ENCODE measurements at places on chromosomes 2 and 18.

DNA sequence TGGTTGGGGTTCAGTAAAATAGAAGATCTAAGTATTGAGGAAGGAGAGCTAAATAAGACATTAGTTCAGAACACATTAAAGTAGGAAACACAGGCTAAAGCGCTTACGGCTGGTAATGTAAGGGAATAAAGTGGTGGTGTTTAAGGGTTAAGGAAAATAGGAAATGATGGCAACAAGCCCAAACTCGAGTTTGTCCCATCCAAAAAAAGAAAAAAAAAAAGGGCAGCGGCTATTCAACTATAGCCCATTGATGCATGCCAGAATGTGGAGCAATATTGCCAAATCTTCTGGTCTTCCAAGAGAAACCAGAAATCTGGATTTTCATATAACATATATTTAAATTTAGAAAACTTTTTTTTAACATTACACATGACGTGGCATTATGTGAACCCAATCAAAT lies 161.0 kb downstream of the ARHGAP15 start:
- no peak for DNase-seq

DNA sequence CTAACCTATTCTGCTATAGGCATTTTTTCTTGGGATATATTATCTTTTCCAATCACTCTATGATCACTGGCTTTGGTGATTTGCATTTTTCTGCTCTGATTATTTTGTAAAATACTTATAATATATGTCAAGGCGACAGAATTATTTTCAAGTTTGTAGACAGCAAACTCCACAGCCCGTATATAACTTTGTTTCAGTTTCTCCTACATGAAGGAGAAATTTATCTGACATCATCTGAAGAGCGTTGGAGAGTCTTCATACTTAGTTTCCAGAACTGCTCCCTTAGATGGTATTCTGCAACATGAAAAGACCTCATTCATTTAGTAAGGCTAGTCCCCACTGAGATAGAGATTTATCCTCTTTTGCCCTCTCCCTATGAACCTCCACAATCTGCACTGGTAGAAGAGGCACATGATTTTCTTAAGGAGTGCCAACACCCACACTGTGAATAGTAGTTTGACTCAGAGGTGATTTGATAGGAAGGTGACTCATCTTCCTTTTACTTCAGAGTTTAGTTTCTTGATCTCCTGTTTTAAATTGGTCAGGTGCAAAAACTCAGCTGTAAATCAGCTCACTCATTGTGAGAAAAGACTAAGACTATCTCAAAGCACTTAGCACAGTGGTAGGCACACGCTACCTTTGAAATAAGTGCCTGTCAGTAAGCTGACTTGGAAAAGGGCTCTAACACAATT lies 1848.6 kb upstream of the CELF4 start:
- DNase-seq: no peak

DNA sequence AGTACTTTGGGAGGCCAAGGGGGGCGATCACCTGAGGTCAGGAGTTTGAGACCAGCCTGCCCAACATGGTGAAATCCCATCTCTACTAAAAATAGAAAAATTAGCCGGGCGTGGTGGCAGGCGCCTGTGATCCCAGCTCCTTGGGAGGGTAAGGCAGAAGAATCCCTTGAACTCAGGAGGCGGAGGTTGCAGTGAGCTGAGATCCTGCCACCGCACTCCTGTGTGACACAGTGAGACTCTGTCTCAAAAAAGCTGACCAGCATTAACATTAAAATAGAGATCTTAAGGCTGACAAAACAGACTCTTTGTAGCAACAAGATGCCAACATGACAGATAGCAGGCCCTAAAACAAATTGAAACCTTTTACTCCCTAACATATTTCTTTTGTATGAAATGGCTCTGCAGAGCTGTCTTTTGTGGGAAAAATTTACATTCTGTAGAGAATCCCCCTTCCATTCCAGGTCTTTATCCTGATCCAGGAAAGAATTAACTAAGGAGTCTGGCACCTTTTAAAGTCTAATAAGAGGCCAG lies 213.9 kb downstream of the RAB3GAP1 start:
- DNase-seq: no peak

- no peak for DNase-seq
Observed at GRCh38 chr2:36266536-36267121, 88.9 kb upstream of the CRIM1 start.

DNA sequence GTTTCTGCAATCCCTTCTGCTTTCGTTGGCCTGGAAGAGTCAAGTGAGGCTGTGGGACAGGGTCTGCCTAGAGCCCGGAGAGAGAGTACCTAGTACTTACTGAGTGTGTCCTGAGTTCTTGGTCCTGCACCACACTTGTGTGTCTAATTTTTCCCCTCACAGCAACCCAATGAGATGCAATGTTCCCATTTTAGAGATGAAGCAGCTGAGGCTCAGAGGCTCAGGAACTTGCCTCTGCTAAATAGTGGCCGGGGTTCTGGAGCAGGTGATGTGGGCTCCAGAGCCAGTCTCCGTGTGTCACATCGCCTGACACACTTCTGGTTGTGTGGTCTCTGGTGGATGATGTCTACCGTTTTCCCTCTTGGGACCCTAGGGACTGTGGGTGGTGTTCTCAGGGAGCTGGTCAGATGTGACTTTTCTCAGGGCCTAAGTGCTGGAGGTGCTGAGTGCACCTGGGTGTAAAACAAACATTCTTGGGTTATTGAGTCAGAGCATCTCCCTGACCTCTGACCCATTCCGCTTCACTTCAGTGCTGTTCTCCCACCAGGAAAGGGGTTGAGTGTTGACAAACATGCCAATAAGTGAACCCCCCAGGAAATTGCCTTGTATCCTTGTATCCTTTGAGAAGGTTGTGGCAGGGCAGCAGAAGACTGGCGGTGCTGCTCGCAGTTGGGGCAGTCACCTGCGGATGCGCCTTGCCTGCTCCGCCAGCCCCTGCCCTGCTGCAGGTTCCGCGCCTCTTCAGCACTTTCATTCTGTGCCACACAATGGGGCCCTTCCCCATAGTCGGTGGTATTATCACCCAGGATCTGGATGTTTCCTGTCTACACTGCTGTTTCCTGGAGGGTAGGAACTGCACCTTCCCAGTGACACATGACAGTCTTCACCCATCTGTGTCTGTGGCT lies 32.1 kb downstream of the HK2 start:
- no peak for DNase-seq

GRCh38 chr2:101400506-101401325 lies 13.4 kb upstream of the CREG2 start:
- DNase-seq: no peak

DNA sequence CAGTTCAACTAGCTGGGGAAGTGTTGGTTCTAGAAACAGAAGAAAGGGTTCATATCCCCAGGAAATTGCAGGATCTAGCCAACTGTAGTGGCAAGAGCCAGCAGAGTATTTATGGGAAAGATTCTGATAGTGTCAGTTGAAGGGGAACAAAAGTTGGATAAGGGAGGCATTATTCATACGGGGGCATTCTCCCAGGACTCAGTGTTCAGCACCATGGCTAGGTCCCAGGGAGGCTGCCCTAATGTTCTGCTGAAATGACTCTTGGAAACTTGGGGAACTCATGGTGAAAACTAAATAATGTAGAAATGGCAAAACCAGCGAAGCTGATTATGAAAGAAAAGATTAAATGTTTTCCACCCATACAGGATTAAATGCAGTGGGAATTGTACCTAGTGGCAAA lies 543.7 kb downstream of the TRIB2 start:
- DNase-seq: no peak

- no peak for DNase-seq
Observed at GRCh38 chr2:139946690-139947089, 1166.5 kb upstream of the NXPH2 start.

- DNase-seq: no peak
Observed at GRCh38 chr2:74917702-74918619, 40.5 kb upstream of the POLE4 start.

Measured in DMS79 (cell line).